ENCODE measurements at places on chromosomes 3 and 15. TPM values are rescaled to one million over a fixed set of nuclear protein-coding genes. Genes with fewer than 3 reads are reported as not detected.

RASGRP1 gene
- 9.2 TPM for total RNA-seq

TMC3 gene
- total RNA-seq: 0.31 TPM

SLCO2A1 gene
- total RNA-seq: 2.5 TPM

GRCh38 chr3:57706462-57706861, 13.6 kb upstream of the DENND6A start:
- no peaks in the 10 kb centered on the region for H3K4me1 ChIP-seq
- no peak overlapping the region for H3K27ac ChIP-seq
- H3K27me3 ChIP-seq: no peaks in the 10 kb centered on the region
- H3K4me3 ChIP-seq: no peak overlapping the region

DNA sequence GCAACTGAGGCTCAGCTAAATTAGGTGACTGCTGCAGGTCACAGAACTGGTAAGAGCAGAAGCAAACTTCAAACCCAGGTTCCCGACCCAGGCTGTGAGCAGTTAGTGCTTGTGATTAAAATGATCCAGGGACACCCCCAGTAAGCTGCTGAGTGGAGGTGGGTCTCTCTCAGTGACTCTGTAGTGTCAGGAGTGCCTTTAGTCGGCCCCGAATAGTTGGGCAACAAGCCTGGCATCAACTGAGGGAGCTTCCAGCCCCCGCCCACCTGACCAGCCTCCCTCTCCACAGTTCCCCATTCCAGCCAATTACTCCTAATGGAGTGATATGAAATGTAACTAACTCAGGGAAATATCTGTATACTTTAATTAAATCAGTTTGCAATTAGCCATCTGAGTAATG, 168.0 kb upstream of the SMAD3 start:
- no peaks in the 10 kb centered on the region for H3K4me1 ChIP-seq
- no peak for DNase-seq
- no peak overlapping the region for H3K27ac ChIP-seq
- no peaks in the 10 kb centered on the region for H3K27me3 ChIP-seq
- no peak overlapping the region for H3K4me3 ChIP-seq

DNA sequence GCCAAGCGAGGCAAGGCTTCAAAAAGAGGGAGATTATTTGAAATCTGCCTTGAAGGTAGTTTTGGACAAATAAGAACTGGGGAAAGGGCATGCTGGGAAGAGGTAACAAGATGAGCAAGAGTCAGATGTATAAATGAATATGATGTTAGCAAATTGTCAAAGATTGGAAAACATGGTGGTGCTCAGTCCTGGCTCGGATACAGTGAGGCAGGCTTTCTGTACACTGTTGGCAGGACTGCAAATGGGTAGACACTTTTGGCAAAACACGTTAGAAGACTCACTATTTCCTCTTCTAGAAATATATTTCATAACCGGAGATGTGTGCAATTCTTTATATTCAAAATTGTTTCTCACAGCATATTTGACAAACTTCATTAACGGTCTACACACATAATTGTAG, 429.9 kb downstream of the IL5RA start:
- H3K4me1 ChIP-seq: no peaks in the 10 kb centered on the region
- no peak overlapping the region for H3K4me3 ChIP-seq
- H3K27me3 ChIP-seq: no peaks in the 10 kb centered on the region
- H3K27ac ChIP-seq: no peak overlapping the region
- no peaks in the 10 kb centered on the region for H3K36me3 ChIP-seq

FOXB1 gene
- 0.56 TPM for total RNA-seq

- no peaks in the 10 kb centered on the region for H3K27me3 ChIP-seq
- H3K4me1 ChIP-seq: no peaks in the 10 kb centered on the region
- no peaks in the 10 kb centered on the region for H3K36me3 ChIP-seq
- no peak overlapping the region for H3K27ac ChIP-seq
Observed at GRCh38 chr3:121997372-121997771, 24.7 kb downstream of the ILDR1 start.

DNA sequence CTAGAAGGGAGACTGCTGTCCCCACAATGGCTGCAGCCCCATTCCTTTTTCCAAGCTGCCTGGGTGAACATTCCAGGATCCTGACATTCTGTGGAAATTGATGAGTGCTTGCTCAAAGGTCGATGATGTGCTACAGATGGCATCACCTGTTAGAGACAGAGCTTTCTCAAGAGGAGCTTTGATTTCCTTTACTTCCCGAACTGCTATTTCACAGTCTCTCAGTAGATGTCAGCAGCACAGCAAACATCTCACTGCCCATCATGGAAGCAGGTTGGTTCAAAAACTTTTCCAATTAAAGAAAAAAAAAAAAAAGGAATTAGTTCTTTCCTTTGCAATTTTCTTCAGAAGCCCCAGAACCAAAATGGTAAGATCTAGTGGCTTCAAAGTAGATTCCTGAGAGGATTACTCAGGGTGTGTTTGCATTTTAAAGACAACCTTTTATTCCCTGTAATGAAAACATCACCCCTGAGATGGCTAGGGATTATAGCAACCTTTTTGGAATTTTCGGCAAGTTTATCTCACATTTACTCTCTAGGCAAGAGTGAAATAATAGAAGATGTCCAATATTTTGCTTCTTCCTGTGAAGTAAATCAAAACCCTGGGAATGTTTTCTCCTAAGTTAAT, 44.8 kb downstream of the POLR2M start:
- no peaks in the 10 kb centered on the region for H3K36me3 ChIP-seq
- H3K4me3 ChIP-seq: no peak overlapping the region
- DNase-seq: no peak
- H3K4me1 ChIP-seq: no peaks in the 10 kb centered on the region
- no peak overlapping the region for H3K27ac ChIP-seq
- H3K27me3 ChIP-seq: no peaks in the 10 kb centered on the region

DNA sequence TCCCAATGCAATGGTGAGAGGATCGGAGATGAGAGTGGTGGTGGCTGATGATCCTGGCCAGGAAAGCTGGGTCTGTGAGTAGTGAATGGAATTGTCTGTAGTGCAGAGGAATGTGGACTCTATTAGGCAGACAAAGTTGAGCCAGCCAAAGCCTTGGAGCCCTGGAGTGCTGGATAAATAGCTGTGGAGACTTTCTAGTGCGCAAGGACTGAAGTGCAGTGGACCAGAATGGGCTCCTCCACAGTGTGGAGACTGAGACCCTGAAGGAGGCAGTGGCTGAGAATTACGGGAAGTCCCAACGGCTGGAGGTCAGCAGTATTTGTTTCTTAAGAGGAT, 874 bp downstream of the ZNF662 start:
- H3K4me1 ChIP-seq: peaks cover 11% of the 10 kb centered on the region
- peak; percentile 15 for DNase-seq
- no peaks in the 10 kb centered on the region for H3K36me3 ChIP-seq
- H3K4me3 ChIP-seq: peak overlapping the region; percentile 68
- no peak overlapping the region for H3K27ac ChIP-seq

GOLGA8T gene
- 9.0 TPM for total RNA-seq

GRCh38 chr3:45127130-45127822, 18.9 kb downstream of the CDCP1 start:
- no peaks in the 10 kb centered on the region for H3K27me3 ChIP-seq
- H3K27ac ChIP-seq: no peak overlapping the region
- H3K4me1 ChIP-seq: no peaks in the 10 kb centered on the region

CCR5 gene
- 0.56 TPM for total RNA-seq

GRCh38 chr15:64185146-64185911, 22.5 kb upstream of the PPIB start:
- DNase-seq: no peak
- no peak overlapping the region for H3K27ac ChIP-seq
- H3K4me3 ChIP-seq: no peak overlapping the region
- no peaks in the 10 kb centered on the region for H3K4me1 ChIP-seq
- H3K27me3 ChIP-seq: no peaks in the 10 kb centered on the region

SLC6A1 gene
- total RNA-seq: 13.9 TPM

GRCh38 chr15:78411061-78411460, 27.0 kb upstream of the IREB2 start:
- H3K4me1 ChIP-seq: no peaks in the 10 kb centered on the region
- H3K36me3 ChIP-seq: no peaks in the 10 kb centered on the region
- no peaks in the 10 kb centered on the region for H3K27me3 ChIP-seq

- no peak overlapping the region for H3K4me3 ChIP-seq
- no peak overlapping the region for H3K27ac ChIP-seq
- DNase-seq: no peak
- no peaks in the 10 kb centered on the region for H3K27me3 ChIP-seq
- H3K4me1 ChIP-seq: no peaks in the 10 kb centered on the region
Observed at GRCh38 chr3:150673966-150674365, 29.8 kb downstream of the ERICH6 start.

GRCh38 chr15:28131400-28131799, 32.3 kb upstream of the OCA2 start:
- H3K4me1 ChIP-seq: no peaks in the 10 kb centered on the region
- H3K27me3 ChIP-seq: no peaks in the 10 kb centered on the region
- no peak overlapping the region for H3K4me3 ChIP-seq
- DNase-seq: no peak
- no peaks in the 10 kb centered on the region for H3K36me3 ChIP-seq
- no peak overlapping the region for H3K27ac ChIP-seq

DNA sequence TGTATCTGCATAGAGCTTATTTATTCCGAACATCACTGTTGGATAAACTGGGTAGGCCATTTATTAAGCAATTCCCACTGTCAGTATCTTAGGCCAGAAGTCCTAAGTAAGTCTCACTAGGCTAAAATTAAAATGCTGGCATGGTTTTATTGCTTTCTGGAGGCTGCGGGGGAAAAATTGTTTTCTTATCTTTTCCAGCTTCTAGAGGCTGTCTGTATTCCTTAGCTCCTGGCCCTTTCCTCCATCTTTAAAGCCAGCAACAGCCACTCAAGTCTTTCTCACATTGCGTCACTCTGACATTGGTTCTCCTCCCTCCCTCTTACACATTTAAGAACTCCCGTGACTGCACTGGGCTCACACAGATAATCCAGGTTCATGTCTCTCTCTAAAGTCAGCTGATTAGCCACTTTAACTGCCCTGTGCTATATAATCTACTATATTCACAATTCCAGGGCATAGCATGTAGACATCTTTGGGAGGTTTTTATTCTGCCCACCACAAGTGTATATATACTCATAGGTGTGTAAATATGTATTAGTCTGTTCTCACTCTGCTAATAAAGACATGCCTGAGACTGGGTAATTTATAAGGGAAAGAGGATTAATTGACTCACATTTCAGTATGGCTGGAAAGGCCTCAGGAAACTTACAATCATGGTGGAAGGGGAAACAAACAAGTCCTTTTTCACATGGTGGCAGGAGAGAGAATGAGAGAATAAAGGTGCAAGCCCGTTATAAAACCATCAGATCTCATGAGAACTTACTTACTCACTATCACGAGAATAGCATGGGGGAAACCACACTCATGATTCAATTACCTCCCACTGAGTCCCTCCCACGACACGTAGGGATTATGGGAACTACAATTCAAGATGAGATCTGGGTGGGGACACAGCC, 113.5 kb upstream of the SLC7A14 start:
- H3K4me1 ChIP-seq: no peaks in the 10 kb centered on the region
- no peak overlapping the region for H3K4me3 ChIP-seq
- no peaks in the 10 kb centered on the region for H3K36me3 ChIP-seq
- peak; percentile 25 for DNase-seq
- H3K27ac ChIP-seq: no peak overlapping the region

P2RY13 gene
- total RNA-seq: 0.31 TPM

GRCh38 chr15:36810656-36811449, 231.4 kb downstream of the CDIN1 start:
- no peak overlapping the region for H3K27ac ChIP-seq
- no peaks in the 10 kb centered on the region for H3K36me3 ChIP-seq
- H3K27me3 ChIP-seq: no peaks in the 10 kb centered on the region
- DNase-seq: no peak
- no peak overlapping the region for H3K4me3 ChIP-seq
- no peaks in the 10 kb centered on the region for H3K4me1 ChIP-seq

GRCh38 chr3:14363991-14364390, 38.4 kb upstream of the SLC6A6 start:
- H3K4me3 ChIP-seq: no peak overlapping the region
- no peak overlapping the region for H3K27ac ChIP-seq
- no peaks in the 10 kb centered on the region for H3K36me3 ChIP-seq
- no peaks in the 10 kb centered on the region for H3K27me3 ChIP-seq
- H3K4me1 ChIP-seq: no peaks in the 10 kb centered on the region
- DNase-seq: no peak

- H3K27ac ChIP-seq: no peak overlapping the region
- no peak overlapping the region for H3K4me3 ChIP-seq
- H3K36me3 ChIP-seq: no peaks in the 10 kb centered on the region
- H3K27me3 ChIP-seq: no peaks in the 10 kb centered on the region
Observed at GRCh38 chr15:100034191-100034590, 301.0 kb upstream of the LYSMD4 start.

GRCh38 chr15:46894644-46895043, 822.7 kb upstream of the SEMA6D start:
- no peak overlapping the region for H3K27ac ChIP-seq
- no peaks in the 10 kb centered on the region for H3K36me3 ChIP-seq
- H3K4me3 ChIP-seq: no peak overlapping the region

DNA sequence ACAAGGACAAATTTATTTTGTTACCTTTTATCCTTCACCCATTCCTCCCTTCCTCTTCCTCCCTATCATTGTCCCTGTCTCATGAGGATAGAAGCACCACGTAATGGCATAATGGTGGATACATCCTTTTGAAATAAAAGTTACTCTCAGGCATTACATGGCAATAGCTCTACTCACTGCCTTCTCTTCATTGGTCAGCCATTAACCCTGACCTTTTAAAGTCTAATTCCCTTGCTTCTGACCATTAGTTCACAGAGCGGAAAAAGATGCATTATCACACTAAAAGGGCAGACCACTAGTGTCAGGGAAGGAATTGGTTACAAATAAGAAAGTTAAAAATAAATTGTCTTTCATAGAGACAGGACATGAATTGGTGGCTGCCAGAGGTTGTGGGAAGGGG, 54.6 kb upstream of the EIF1B start:
- H3K27me3 ChIP-seq: no peaks in the 10 kb centered on the region
- H3K4me3 ChIP-seq: no peak overlapping the region
- DNase-seq: no peak
- H3K27ac ChIP-seq: no peak overlapping the region
- no peaks in the 10 kb centered on the region for H3K4me1 ChIP-seq

- H3K4me3 ChIP-seq: no peak overlapping the region
- peak overlapping the region; percentile 58 for H3K27ac ChIP-seq
- no peaks in the 10 kb centered on the region for H3K27me3 ChIP-seq
- H3K36me3 ChIP-seq: no peaks in the 10 kb centered on the region
- DNase-seq: peak; percentile 91
Observed at GRCh38 chr3:52052831-52053306, 3.5 kb downstream of the DUSP7 start.

PCSK6 gene
- total RNA-seq: 156 TPM

GRCh38 chr3:151460774-151461450, at the start of gene IGSF10:
TSS of gene IGSF10 (minus strand) at chr3:151461061. CDS start at chr3:151458709, 2,352 bp downstream.
- H3K27me3 ChIP-seq: no peaks in the 10 kb centered on the region
- peak within 1 kb of the TSS; percentile 10 for H3K4me3 ChIP-seq
- no peak within 1 kb of the TSS for H3K27ac ChIP-seq
- peaks cover 4% of the 10 kb centered on the region for H3K4me1 ChIP-seq
- DNase-seq: peak; percentile 35

GRCh38 chr3:71726146-71726545, 944 bp upstream of the EIF4E3 start:
- H3K4me3 ChIP-seq: no peak overlapping the region
- peaks cover 11% of the 10 kb centered on the region for H3K4me1 ChIP-seq
- H3K27me3 ChIP-seq: no peaks in the 10 kb centered on the region

- no peak overlapping the region for H3K27ac ChIP-seq
- DNase-seq: no peak
- H3K36me3 ChIP-seq: no peaks in the 10 kb centered on the region
- no peaks in the 10 kb centered on the region for H3K4me1 ChIP-seq
Observed at GRCh38 chr3:130384476-130385025, 39.1 kb downstream of the COL6A5 start.

IL17RD gene
- 25.0 TPM for total RNA-seq

GADL1 gene
- total RNA-seq: not detected

VIPR1 gene
- total RNA-seq: 4.6 TPM

UCN2 gene
- total RNA-seq: 0.87 TPM

TRIM42 gene
- total RNA-seq: 12.5 TPM
